Activated T-helper 9 cell treated with anti-CD3 and anti-CD28 coated beads, Interleukin-2, amount 50 U/mL, for 16 hours (primary cell): ENCODE measurements at places on chromosomes 13 and 19.

DNA sequence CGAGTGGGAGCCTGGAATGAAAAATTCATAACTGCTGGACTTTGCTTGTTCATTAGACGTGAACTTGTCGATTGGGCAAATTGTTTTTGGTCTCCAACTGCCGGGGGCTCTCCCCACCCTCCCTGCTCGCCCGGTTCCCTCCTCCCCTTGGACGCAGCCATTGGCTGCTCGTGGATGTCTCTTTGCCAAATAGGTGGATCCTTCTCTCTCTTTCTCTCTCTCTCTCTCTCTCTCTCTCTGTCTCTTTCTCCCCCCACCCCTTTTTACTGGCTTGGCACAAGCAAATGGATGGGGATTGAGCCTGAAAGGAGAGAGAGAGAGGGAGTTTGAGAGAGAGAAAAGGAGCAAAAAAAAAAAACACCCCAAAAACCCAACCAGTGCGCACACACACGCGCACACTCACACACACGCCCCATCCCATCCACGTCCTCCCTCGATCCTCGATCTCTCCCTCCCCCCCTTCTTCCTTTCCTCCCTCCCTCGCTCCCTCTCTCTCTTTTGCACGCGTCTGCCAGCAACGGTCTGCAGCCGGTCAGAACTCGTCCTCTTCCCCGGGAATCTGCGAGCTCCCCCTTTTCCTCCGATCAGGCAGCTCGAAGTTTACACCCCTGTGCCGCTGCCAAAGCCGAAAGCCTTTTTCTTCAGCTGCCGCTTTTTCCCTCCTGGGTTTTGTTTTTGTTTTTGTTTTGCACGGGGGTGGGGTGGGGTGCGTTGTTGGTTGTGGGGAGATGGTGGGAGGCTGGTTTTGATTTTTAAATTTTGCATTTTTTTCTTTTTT lies 27.8 kb downstream of the NFIX start:
- DNase-seq = no peak

- no peak for DNase-seq
Observed at GRCh38 chr19:33024398-33024797, 40.3 kb downstream of the RHPN2 start.

GRCh38 chr13:59413126-59413525 lies 750.6 kb downstream of the DIAPH3 start:
- DNase-seq = no peak

DNA sequence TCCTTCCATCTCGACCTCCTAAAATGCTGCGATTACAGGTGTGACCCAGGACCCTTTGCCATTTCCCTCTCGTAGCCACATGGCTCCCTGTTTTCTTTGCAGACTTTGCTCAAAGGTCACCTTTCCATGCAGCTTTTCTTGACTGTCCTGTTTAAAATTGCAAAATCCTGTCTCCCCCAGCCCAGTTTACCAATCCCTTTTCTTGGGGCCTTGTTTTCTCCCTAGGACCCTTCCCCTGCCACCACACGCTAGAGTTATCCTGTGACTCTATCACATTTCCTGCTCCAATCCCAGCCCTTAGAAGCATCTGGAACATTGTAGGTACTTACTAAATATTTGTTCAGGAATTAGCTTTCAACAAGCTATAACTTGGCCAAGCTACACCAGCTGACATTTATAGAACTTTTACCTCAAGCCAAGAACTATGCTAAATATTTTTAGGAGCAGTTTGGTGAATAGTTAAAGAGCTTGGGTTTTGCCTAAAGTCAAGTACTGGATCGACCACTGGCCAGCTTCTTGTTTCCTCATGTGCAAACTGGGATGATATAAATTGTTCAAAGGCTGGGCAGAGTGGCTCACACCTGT lies 9.1 kb upstream of the SERTAD3 start:
- no peak for DNase-seq

DNA sequence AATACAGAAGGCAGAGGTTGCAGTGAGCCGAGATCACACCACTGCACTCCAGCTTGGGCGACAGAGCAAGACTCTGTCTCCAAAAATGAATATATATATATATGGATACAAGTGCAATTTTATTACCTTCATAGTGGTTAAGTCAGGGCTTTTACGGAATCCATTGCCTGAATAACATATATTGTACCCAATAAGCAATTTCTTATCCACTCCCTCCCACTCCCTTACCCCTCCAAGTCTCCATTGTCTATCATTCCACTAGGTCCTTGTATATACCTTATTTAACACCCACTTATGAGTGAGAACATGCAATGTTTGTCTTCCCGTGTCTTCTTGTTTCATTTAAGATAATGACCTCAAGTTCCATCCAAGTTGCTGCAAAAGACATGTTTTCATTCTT lies 48.3 kb upstream of the AKAP11 start:
- no peak for DNase-seq
